ENCODE measurements at places on chromosomes 6 and 20.

DNA sequence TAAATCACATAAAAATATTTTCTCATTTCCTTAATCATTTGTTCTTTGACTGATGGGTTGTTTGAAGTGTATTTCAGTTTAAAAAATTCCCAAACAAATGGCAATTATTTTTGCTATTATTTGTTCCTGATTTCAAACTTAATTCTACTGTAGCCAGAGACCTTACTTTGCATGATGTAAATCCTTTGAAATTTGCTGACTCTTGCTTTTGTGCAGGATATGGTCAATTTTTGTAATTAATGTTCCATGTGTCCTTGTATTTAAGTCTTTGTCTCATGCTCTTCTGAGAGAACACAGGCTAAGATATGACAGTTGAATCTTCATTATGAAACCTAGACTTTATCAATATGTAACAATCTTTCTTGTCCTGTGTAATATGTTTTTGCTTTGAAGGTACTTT is 295.0 kb upstream of the CHD6 start:
- DNase-seq = no peak

DNA sequence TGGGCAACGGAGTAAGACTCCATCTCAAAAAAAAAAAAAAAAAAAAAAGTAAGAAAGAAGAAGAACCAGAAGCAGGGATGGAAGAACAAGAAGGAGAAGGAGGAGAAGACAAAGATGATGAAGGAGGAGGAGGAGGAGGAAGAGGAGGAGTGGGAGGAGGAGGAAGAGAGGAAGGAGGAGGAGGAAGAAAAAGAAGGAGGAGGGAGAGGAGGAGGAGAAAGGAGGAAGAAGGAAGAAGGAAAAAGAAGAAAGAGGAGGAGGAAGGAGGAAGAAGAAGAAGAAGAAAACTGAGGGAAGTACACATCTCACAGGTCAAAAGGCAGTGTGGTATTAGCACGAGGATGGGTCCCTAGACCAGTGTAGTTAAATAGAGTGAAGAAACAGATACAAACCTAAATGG is 65.1 kb upstream of the SCAF8 start:
- DNase-seq = no peak

DNA sequence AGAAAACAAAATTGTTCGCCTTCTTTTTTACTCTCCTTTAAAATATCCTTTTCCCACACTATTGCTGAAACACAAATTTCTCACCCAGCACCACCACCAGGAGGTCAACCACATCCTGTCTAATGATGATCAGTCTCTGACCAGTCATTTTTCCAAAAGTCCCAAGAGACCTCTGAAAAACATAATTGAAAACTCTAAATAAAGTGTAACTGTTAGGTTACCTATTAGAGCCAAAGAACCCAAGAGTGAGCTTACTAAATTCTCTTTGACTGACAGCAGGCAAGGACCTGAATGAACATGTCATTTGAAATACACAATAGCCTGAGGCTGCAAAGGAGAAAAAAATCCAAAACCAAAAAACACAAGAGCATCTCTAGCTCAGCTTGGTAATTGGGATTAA is 735.4 kb downstream of the CBLN4 start:
- DNase-seq = peak; percentile 56

- no peak for DNase-seq
Observed at GRCh38 chr6:63268574-63268973, 51.2 kb downstream of the LGSN start.
